ENCODE measurements at places on chromosomes 16 and 17.

GRCh38 chr17:78164748-78165607 is 3.4 kb upstream of the SYNGR2 start:
- DNase-seq = no peak

DNA sequence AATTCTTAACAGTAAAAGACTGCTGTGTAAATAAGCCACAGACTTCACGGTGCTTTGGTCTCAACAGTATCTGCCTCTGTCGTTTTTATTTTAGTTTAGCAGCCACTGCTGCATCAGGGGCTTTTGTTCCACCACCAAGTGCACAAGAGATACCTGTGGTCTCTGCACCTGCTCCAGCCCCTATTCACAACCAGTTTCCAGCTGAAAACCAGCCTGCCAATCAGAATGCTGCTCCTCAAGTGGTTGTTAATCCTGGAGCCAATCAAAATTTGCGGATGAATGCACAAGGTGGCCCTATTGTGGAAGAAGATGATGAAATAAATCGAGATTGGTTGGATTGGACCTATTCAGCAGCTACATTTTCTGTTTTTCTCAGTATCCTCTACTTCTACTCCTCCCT is 7.9 kb downstream of the HERPUD1 start:
- no peak for DNase-seq

GRCh38 chr17:29253037-29253436 is 6.4 kb downstream of the CRYBA1 start:
- DNase-seq = no peak

DNA sequence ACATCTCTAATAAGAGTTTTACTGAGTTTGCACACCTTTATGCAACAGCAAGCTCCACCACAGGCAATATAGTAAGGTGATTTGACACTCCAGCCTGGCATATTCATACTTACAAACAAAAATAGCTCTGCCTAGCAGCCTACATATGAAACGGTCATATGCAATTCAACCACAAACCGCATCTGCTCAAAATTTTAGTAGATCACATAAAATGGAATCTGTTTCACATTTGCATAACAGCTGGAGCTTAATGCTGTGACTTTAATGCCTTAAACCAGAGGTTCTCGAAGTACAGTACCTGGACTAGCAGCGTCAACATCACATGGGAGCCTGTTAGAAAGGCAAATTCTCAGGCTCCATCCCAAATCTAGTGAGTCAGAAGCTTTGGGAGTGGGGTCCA is 578.4 kb downstream of the CDH11 start:
- no peak for DNase-seq

GRCh38 chr17:17541640-17542001 is 45.4 kb upstream of the RASD1 start:
- DNase-seq = no peak

GRCh38 chr17:22694362-22695227 is 1002.3 kb downstream of the KCNJ18 start:
- no peak for DNase-seq

Measured in activated CD4-positive, CD25-positive, alpha-beta regulatory T cell treated with anti-CD3 and anti-CD28 coated beads, Interleukin-2, amount 50 U/mL, for 16 hours (primary cell).